Left renal cortex interstitium (tissue), 4 donors: ENCODE measurements at places on chromosomes 6 and 20. TPM values are rescaled to one million over a fixed set of nuclear protein-coding genes. Genes with fewer than 3 reads are reported as not detected.

- no peak for DNase-seq
Observed at GRCh38 chr6:48922837-48923236, 540.2 kb downstream of the MMUT start.

DNA sequence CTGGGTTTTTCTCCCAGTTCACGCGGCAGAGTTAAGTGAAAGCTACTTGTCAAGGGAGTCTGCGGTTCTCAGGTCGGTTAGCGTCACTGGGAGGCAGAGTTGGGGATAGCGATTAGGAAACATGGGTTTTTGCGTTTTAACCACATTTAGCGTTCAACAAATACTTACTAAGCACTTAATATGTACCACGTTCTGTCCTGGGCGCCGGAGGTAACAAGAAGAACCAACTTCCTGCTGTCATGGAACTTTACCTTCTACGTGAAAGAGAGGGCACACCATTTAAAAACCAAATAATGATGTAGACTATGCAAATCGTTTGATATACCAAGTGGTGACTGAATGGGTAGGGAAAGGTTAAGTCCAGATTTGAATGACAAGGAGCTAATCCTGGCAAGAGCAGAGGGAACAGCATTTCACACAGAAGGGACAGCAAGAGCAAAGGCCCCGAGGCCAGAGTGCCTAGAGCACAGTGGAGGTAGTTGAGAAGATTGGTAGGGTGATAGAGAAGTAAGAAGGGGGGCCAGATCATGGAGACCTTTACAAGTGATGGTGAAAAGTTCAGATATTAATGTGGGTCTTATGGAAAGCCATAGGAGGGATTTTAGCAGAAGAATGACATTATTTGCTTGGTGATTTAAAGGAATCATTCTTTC is 744 bp downstream of the RIOK1 start:
- no peak for DNase-seq

GRCh38 chr20:61454053-61454452 is 202.0 kb downstream of the CDH4 start:
- DNase-seq, result no peak

Gene TGM3
- 0.98 TPM for polyA plus RNA-seq
